ENCODE measurements at places on chromosomes 11 and 22.

GRCh38 chr22:36901411-36902142 is 11.9 kb upstream of the CSF2RB start:
- no peak for DNase-seq

DNA sequence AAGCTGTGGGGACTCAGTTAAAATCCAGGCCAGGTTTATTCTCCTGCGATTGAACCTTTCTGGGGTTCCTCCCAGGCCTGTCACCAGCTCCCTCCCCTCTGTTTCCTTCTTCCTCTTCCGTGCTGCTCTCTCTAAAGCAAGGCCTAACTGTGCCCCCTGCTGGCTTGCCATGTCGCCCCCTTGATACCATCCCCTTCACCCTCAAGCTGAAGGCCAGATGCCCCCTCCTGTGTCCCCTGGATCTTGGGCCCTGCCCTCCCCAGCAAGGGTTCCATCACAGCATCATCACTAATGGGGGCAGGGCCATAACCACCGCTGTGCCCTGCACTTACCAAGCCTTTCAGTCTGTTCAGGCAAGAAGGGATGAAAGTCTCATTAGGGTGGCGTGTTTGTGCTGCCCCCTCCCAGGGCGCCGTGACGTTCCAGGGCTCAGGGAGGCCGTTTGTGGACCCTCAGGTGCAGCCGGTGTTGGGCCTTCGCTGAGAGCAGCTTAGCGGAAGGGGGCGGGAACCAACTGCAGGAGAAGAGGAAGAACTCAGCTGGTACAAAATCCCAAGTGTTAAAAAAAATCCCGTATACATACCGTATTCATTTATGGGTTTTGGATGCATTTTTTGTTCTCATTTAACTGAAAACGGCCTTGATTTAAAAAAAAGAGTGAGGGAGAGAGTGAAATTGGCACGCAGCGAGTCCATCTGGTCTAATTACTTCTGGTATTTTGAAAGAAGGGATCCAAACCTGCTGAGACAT is 69.9 kb downstream of the MPPED1 start:
- no peak for DNase-seq

DNA sequence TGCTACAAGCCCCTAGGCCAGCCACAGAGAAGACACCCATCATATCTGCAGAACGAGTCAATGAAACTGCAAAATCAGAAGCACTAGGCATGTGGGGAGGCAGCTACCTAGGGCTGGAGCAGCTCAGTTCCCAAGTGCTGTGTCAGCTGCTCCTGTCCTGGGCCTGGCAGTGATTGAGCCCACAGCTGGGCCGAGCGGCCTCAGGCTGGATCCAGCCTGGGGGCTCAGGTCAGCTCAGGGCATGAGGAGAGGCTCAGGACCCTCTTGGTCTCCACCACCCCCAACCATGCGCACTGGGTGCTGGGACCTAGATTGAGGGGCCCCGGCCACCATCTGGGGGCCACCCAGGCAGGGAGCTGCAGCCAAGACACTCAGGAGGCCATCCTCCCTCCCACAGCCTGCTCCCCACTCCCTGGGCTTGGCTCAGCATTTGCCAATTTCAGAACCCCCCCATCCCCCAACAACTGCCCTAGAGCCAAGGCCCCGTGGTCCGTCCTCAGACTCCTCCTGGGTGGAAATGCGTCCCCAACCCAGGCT is 2.4 kb upstream of the TNNT3 start:
- DNase-seq: no peak

DNA sequence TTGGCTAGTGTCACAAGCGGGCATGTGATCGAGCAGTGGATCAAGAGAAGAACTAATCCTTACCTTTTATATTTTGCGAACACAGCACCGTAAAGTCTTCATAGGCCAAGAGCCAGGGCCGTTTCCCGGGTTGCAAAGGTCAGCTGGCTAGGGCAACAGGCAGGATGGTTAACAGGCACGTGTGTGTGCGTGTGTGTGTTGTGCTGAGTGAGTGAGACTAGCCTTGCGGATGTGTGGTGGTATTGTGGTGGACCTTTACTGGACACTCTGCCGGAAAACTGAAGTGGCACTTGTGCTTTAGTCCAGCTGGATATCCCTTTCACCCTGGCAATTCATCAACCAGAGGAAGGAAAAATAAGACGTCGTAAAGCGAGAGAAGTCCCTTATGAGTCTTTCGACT is 176.7 kb downstream of the BCR start:
- DNase-seq: no peak

GRCh38 chr11:110156503-110156902 is 63.3 kb downstream of the ZC3H12C start:
- DNase-seq: no peak

GRCh38 chr11:62245271-62245753 is 3.3 kb downstream of the SCGB1D2 start:
- no peak for DNase-seq

DNA sequence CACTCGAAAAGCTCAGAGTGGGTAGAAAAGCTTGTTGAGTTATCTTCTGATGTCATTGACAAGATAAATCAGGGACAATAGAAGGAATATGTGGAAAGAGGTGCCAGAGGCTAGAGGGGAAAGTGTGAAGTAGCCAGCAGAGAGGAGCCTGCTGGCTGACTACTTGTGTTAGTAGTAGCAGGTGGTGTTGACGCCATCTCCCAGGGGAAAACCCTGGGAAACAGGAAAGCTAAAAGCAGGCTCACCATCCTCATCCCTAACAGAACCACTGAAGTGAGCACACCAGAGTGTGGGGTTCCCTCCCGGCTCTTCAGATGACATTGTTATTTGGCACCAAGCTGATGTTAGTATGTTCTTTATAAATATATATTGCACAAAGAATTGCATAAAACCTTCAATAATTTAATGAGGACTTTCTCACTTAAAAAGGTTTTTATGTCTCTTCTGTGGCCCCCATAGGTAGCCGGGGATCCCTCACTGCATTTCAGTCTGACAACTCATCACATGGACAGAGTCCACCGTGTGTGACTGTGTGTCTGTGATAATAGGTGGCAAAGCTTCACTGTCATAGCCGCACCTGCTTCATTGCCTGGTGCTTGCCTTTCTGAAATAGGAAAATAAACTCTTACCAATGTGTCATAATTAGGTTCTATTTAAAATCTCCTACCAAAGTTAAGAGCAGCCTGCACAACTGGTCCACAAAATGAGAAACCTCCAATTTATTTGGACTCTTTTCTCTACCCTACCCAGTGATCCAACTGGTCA is 63.2 kb upstream of the TOP3B start:
- DNase-seq: no peak

GRCh38 chr11:1701091-1701807 is 4.3 kb downstream of the KRTAP5-6 start:
- DNase-seq: no peak

DNA sequence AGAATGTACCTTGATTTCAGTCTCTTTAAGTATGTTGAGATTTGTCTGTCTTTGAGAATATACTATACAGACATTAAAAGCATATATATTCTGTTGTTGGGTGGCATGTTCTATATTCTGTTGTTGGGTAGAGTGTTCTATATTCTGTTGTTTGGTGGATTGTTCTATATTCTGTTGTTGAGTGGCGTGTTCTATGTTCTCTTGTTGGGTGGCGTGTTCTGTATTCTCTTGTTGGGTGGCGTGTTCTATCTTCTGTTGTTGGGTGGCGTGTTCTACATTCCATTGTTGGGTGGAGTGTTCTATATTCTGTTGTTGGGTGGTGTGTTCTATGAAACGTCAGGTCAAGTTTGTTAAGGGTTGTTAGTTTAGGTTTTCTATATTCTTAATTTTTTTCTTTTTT is 27.1 kb upstream of the CTTN start:
- DNase-seq: no peak

DNA sequence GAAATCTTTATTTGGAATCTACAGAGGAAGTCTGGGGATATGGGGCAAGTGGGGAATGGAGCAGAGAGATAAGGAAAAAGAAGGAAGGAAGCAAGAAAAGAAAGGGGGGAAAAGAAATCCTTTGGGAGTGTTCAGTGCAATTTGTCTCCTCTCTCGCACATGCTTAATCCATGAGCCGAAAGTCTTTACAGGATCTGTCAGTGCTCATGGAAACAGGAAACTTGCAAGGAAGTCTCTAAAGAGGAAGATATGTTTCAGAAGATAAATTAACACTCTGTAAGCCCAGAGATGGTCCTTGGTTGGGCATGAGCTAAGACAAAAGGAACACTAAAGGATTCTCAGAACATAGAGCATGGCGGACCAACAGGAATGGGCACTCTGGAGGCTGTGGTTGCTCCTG is 47.9 kb upstream of the FLI1 start:
- no peak for DNase-seq

- no peak for DNase-seq
Measured at GRCh38 chr11:33266393-33267215, 9.4 kb downstream of the HIPK3 start.

DNA sequence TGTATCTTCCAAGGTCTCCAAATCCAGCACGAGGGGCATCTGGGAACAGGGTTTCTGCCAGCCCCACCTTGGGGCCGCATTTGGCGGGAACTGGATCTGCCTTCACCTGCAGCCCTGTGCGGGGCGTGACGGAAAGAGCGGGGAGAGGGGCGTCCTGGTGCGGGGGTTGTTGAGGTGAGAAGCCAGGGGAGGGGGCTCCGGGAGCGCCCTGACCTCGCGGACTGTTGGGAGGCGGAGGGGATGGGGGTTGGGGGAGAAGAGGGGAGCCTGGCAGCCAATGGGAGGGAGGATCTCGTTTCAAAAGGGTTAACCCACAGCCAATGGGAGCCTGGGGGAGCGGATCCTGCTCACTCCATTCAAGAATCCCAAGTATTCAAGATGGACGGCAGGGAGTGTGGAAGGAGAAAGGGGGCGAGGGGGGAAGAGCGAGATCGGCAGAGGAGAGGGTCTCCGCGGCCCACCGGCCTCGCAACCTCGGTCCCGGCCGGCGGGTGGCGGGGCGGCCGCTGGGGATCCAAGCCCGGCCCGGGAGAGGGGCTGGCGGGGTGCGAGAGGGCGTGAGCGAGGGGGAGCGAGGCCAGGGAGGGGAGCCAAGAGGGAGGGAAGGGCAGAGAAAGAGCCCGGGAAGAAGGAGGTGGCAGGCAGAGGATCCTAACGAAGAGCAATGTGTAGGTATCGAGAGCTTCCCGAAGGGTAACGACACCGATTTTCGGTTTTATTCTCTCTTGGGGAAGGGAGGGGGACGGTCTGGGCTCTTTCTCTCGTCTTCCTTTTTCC is 11.5 kb downstream of the YPEL4 start:
- DNase-seq: no peak

GRCh38 chr11:44928816-44929215 is 21.9 kb downstream of the TP53I11 start:
- DNase-seq: no peak

- no peak for DNase-seq
Measured at GRCh38 chr11:68509066-68509465, 48.5 kb downstream of the PPP6R3 start.

- no peak for DNase-seq
Measured at GRCh38 chr11:5992604-5993251, 5.9 kb upstream of the OR52L1 start.

DNA sequence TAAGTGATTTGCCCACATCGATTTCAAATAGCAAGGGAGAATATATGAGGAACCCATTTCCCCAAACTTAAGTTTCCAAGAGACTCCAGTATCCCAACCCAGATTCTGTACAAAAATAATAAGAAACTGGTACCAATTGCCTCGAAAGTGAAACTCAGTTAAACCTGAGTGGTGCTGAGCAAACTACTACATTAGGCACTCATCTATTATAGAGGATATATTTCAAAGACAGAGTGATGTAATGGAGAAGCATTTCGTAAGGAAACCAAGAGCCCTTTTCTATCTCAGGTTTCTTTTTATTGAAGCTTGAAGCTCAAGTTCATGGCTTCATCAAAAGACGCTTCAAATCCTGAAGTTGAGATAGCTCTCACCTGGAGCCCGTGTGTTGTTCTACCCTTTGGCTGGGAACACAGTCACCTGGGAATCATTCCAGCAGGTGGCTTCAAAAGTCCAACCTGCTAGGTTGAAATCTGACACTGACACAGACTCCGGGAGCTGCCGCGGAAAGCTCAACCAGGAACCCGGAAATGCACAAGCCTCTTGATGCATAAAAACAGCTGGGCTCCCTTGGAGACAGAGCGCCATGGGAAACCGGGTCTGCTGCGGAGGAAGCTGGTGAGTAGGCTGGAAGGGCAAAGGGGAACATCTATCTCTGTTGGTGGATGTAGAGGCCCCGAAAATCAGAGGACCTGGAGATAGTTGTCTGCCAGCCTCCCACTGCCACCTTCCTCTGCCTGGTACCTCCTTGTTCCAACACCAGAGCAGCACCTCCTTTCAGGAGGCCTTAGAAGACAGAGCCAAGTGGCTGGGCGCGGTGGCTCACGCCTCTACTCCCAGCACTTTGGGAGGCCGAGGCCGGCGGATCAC is at the start of gene C11orf52:
C11orf52 (plus strand) TSS at position 524 of the 867 bp plus-strand sequence; CDS start at position 584, 60 bp downstream.
- no peak for DNase-seq

GRCh38 chr11:133041928-133042882 is 490.1 kb downstream of the OPCML start:
- DNase-seq: no peak

DNA sequence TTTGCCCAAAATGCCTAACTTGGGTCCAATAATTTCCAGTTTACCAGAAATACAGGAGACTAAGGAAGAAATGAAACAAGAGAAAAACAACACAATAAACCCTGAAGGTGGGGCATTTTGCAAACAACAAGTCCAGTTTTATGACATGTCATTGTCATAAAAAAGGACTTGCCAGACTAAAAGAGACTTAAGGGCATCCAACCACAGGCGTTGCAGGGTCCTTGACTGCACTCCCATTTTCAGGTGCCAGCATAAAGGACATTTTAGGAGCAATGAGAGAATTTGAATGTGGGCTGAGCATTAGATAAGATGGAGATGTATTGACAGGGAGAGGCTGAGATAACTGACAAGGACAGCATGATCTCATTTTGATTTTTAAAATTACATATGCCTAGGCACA is 28.1 kb upstream of the DAGLA start:
- no peak for DNase-seq

GRCh38 chr11:132941024-132941646 is 591.2 kb downstream of the OPCML start:
- DNase-seq: no peak

DNA sequence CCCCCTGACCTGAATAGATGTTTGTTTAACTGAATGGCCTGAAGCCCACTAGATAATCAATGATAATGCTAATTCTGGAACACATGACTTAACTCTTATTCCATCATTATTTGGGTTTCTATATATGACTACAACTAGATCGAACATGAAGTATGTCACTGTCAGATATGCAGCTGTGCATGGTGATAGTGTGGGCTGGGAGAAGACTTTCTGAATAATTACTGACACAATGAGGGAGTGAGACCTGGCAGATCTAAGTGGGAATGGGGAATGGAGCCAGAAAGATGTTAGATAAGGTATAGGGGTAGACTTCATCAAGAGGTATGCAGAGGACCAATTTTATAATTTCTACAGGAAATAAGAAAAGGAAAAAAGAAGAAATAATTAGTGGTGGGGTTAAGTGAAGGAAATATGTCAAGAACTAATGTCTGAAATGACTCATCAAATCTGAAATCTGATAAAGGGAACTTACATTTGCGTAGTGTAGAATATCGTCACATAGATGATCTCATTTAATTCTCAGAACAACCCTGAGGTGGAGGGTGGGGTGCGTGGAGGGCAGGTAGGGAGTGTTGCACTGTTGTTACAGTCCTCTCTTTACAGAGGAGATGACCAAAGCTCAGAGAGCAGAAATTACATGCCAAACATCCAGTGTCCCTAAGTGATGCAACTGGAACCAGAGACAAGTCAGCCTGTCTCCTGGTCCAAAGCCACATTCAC is 68.2 kb upstream of the EED start:
- no peak for DNase-seq

GRCh38 chr22:32707971-32708370 is 93.5 kb upstream of the TIMP3 start:
- DNase-seq: no peak

GRCh38 chr11:12508151-12508751 is 130.9 kb downstream of the PARVA start:
- no peak for DNase-seq

- no peak for DNase-seq
Measured at GRCh38 chr22:46592390-46592872, 27.8 kb upstream of the GRAMD4 start.
